ENCODE measurements at places on chromosomes 16 and 17.

DNA sequence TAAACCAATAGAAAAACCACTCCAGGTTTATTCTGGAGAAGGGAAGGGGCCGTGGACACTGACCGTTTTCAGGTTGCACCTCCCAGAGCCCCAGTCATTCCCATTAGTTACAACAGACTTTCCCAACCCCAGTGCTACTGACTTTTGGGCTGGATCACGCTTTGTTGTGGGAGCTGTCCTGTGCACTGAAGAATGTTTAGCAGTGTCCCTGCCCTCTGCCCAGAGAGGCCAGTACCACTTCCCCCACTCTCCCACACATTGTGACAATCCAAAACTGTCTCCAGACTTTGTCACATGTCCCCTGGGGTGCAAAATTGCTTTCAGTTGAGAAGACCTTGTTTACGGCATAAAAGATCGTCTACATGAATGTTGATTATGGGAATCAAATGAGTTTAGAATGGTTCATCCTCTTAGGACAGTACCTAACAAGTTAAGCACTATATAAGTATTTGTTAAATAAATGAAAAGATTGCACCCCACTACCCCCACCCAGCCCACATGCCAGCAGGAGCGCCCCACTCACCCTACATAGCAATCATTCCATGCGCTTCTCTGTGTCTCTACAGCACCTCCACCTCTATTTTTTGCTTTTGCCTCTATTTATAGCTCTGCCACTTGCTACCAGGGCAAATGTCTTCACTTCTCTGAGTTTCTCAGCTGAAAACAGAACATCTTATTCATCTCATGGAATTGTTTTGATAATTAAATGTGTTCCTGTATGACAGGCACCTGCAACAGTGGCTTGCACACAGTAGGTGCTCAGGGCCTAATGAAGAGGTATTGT, 104.9 kb downstream of the AXIN2 start:
- DNase-seq = no peak

- DNase-seq = no peak
Observed at GRCh38 chr17:21001111-21001812, 41.5 kb downstream of the USP22 start.

DNA sequence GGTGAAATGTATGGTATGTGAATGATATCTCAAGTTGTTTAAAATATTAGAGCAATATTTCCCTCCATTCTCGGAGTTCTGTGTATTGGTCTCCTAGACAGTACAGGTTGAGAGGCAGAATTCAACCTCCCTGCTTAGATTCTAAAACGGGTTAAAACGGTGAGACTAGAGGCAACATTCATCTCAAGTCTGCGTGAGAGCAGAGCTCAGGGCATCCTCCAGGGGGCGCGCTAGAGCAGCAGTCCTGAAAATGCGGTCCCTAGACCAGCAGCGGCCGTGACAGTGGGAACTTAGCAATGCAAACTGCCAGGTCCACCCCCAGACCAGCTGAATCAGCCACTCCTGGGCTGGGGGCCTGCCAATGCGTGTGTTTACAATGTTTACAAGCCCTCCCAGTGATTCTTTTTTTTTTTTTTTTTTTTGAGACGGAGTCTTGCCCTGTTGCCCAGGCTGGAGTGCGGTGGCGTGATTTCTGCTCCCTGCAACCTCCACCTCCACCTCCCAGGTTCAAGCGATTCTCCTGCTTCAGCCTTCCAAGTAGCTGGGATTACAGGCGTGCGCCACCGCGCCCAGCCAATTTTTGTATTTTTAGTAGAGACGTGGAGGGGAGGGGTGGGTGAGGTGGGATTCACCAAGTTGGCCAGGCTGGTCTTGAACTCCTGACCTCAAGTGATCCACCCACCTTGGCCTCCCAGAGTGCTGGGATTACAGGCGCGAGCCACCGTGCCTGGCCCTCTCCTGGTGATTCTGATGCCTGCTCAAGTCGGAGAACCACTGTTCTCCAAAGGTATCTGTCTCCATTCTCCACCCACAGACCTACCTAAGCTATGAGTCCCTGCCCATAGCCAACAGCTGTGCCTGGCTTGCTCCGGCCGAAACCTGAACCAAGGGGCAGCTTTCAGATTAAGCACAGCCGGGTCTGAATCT, 24.2 kb downstream of the KLHL36 start:
- DNase-seq = peak; percentile 75

DNA sequence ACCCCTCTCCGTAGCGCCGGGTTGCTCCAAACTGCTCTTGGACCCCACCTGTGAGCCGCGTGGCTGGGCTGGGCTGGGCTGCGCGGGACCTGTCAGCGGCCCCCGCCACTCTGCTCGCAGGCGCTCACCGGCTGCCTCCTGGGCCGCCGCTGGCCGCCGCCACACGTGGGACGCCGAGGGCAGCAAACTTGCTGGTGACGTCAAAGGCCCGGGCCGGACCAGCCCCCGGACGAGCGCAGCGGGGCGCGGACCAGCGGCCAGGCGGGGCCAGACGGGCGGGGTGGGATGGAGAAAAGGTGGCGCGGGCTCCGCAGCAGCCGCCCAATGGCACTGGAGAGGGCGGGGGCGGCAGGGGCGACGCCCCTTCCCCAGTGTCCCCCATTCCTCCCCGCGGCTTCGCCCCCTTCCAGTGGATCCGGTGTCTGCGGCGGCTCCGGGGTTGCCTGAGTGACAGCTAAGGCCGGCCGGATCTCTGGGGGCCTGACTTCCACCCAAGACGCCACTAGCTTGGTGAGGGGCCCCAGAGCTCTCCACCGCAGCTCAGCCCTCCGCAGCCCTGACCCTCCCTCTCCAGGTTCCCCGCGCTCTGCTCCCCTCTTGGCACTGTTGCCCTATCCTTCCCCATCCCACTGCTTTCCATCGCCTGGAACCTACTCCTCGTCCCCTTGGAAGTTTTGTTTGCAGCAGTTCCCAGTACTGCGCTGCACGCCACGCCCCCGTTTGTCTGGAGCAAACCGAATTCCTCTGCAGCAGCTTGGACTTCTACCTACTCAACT, at the start of gene HS3ST3A1:
HS3ST3A1 (minus strand) TSS at position 154 of the 776 bp plus-strand sequence. CDS start 800 bp downstream, outside the sequence.
- DNase-seq = no peak

GRCh38 chr17:49494399-49494985, 601 bp upstream of the NGFR start:
- no peak for DNase-seq

DNA sequence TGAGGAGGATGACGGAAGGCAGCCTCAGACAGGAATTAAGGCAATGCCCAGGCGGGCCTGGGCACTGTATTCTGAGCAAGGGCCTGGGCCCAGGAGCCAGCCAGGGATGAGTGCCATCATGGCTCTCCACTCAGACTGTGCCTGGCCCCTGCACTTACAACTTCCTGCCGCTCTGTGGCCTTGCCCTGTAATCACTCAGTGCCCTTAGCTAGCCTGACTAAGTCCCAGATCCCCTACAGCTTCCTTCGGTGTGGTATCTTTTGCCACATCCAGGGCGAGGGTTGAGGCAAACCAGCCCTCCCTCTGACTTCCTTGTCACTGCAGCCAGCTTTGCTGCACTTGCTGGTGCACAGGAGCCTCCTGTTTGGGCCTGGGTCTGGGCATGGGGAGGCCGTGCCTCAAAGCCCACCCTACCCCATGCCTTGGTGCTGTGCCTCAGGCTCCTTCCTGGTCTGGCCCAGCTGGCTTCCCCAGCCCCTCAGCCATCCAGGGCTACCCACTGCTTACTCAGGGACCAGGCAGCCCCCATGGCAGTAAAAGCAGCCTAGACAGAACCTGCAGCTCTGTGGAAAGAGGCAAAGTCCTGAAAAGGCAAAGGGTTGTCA, 9.3 kb downstream of the SLC46A1 start:
- no peak for DNase-seq

DNA sequence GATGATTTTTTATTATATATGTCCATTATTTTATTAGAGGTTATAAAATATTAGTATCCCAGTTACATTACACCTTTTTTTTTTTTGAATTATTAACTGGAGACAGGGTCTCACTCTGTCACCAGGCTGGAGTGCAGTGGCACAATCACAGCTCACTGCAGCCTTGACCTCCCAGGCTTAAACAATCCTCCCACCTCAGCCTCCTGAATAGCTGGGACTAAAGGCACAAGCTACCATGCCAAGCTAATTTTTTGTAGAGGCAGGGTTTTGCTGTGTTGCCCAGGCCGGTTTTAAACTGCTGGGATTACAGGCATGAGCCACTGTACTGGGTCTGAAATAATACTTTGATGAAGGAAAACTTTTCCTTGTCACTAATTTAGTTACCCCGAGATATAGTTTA, 63.6 kb downstream of the VMP1 start:
- DNase-seq = no peak

All from stimulated activated CD4-positive, alpha-beta T cell treated with anti-CD3 and anti-CD28 coated beads, Interleukin-1b, Interleukin-23, amount 100 ng/mL, for 24 hours (primary cell).